ENCODE measurements at places on chromosomes 2 and 18. TPM values are rescaled to one million over a fixed set of nuclear protein-coding genes. Genes with fewer than 3 reads are reported as not detected.

DNA sequence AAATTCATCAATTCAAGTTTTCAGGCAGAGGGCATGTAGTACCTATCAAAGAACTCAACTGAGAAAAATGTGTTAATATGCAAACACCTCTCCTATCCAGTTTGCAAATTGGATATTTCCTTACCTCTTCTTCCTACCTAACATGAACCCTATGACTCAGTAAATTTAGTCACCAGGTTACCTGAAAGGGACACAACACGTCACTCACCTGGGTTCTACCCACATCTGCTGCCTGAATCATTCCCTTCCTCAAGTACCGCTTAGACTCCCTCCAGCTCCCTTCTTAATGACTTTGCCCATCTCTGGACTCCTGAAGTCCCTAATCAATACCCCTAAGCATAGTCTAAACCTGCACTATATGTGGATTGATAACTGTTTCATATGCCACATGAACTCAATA, 10.4 kb downstream of the ANKRD44 start:
- peak overlapping the region; percentile 100 for H3K27ac ChIP-seq
- peaks cover 90% of the 10 kb centered on the region for H3K4me1 ChIP-seq
- peaks cover 53% of the 10 kb centered on the region for H3K36me3 ChIP-seq
- DNase-seq: no peak
- no peaks in the 10 kb centered on the region for H3K27me3 ChIP-seq

GRCh38 chr2:23615216-23616020, 230.4 kb downstream of the KLHL29 start:
- peak; percentile 48 for DNase-seq
- peaks cover 13% of the 10 kb centered on the region for H3K27me3 ChIP-seq
- H3K36me3 ChIP-seq: peaks cover 9% of the 10 kb centered on the region

- no peaks in the 10 kb centered on the region for H3K36me3 ChIP-seq
- no peak overlapping the region for H3K27ac ChIP-seq
- H3K27me3 ChIP-seq: no peaks in the 10 kb centered on the region
- H3K4me1 ChIP-seq: no peaks in the 10 kb centered on the region
These were observed 126.4 kb upstream of the EPAS1 start for GRCh38 chr2:46170611-46171350.

GRCh38 chr2:239036819-239037558, 189.1 kb downstream of the TWIST2 start:
- H3K36me3 ChIP-seq: no peaks in the 10 kb centered on the region
- no peak overlapping the region for H3K27ac ChIP-seq
- peaks cover 9% of the 10 kb centered on the region for H3K27me3 ChIP-seq
- no peaks in the 10 kb centered on the region for H3K4me1 ChIP-seq
- H3K4me3 ChIP-seq: no peak overlapping the region
- peak; percentile 42 for DNase-seq

- peaks cover 33% of the 10 kb centered on the region for H3K4me1 ChIP-seq
- no peak for DNase-seq
- H3K27me3 ChIP-seq: no peaks in the 10 kb centered on the region
- H3K27ac ChIP-seq: no peak overlapping the region
These were observed 14.8 kb downstream of the STRN start for GRCh38 chr2:36951574-36951973.

DNA sequence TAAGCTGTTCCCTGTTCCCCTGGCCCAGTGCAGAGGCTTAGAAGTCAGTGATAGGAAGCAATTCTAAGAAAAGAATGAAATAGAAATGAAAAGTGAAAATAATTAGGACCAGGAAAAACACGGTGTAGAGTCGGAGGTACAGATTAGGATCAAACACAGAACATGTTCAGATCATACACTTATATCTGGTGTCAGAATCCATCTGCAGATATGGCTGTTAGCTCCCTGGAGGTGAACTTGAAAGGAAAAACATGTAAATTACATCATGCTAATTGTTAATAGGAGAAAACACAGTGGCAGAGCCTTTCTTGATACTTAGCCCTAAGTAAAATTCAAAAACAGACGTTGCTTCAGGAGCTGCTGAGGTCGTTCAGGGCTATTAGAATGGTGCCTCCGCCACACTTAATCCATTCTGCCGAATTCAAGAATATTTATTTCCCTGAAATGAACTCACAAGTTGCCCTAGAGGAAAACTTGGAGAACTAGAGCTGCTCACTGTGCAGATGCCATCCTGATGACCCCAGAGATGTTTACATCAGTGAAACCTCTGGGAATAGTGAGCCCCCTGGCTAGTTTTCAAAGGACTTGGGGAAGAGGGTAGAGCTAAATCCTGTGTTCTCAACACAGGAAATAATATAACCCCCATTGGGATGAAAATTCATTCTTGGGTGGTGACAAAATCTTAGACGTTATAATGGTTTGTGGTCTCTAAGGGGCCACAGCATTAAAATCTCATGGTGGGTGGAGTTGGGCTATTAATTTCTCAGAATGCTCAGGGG, 27.5 kb downstream of the LPIN1 start:
- no peaks in the 10 kb centered on the region for H3K27me3 ChIP-seq
- H3K36me3 ChIP-seq: peaks cover 12% of the 10 kb centered on the region
- H3K4me3 ChIP-seq: peak overlapping the region; percentile 23
- peak overlapping the region; percentile 94 for H3K27ac ChIP-seq

DNA sequence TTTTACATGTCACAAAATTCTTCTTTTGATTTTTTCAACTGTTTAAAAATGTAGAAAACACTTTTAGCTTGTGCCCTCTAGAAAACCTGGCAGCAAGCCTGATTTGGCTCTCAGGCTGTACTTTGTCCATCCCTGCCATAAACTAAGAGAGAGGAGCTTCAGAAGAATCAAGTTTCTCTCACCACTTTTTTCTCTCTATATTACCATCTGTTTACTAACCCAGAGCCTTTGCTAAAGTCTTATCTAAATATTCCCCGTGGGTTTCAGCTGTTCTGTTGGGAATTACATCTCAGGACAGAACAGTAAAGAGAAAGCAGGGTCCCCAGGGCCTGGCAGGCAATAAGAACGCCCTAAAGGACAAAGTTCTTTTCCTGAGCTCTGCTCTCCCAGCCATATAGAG, 409.1 kb upstream of the CRIM1 start:
- H3K27me3 ChIP-seq: peaks cover 9% of the 10 kb centered on the region
- no peaks in the 10 kb centered on the region for H3K4me1 ChIP-seq
- no peak overlapping the region for H3K27ac ChIP-seq
- H3K4me3 ChIP-seq: no peak overlapping the region
- no peak for DNase-seq
- H3K36me3 ChIP-seq: no peaks in the 10 kb centered on the region

- no peaks in the 10 kb centered on the region for H3K27me3 ChIP-seq
These were observed 99.1 kb upstream of the ZNF397 start for GRCh38 chr18:35141567-35142274.

GRCh38 chr2:59885541-59885940, 667.9 kb downstream of the BCL11A start:
- no peak overlapping the region for H3K27ac ChIP-seq
- H3K4me3 ChIP-seq: no peak overlapping the region

DNA sequence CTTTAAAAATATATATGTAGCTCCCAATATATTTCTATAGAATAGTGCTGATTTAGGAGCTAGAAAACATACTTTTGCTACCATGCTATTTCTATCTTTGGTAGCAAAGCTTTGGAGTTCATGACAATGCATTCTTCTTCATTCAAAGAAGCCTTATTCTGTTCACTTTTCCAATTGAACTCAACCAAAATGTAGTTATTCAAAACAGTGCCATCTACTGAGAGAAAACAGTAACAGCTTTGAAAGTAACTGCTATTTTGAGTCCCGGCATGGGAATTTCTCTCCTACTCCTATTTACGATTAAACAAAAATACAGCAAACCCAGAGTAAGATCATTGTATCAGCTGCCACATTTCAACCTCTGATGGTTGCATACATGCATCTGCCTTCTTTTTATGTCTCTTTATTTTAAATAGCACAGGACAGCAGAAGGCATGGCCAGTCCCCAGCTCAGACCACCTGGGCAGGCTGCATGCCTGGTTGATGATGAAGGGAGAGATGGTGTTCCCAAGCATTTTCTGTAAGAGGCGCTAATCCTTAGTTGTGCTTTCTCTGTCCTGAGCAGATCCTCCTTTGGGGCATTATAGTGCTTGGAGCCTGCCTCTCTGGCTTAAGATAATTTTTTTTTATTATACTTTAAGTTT, 69.7 kb upstream of the SULT1C3 start:
- DNase-seq: no peak
- H3K4me3 ChIP-seq: no peak overlapping the region
- peaks cover 7% of the 10 kb centered on the region for H3K27me3 ChIP-seq
- no peaks in the 10 kb centered on the region for H3K36me3 ChIP-seq
- H3K27ac ChIP-seq: no peak overlapping the region
- H3K4me1 ChIP-seq: no peaks in the 10 kb centered on the region

DNA sequence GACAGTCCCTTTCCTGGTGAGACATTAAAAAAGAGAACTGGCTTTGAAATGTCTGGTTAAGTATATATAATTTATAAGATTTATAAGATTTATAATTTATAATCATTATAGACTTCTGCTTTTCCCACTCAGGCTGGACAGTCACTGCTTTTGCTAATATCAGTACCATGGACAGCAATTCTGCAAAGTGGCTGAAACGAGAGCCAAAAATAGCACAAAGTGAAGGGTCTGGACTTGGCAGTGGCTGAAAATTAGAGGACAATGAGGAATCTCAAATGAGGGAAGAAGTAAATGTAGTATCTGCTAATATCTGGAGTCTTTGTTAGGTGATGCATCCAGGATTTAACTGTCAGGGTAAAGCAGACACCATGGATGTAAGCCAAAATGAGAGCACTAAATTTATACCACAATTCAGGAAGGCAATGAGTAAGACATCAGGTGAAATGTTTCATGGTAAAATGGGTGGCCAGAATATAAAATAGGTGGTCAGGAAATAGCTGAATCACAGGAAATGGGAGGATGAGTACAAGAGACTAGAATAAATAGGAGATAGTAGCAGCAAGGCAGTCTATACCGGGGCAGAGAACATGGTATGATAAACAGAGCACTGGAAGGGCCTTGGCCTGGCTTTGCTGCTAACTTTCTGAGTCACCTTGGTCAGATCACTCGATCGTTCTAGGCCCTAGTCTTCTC, 39.6 kb upstream of the BOD1L2 start:
- H3K27ac ChIP-seq: no peak overlapping the region
- no peaks in the 10 kb centered on the region for H3K36me3 ChIP-seq
- no peak overlapping the region for H3K4me3 ChIP-seq
- DNase-seq: no peak
- H3K27me3 ChIP-seq: peaks cover 30% of the 10 kb centered on the region
- H3K4me1 ChIP-seq: no peaks in the 10 kb centered on the region

GRCh38 chr18:12328179-12328823, 20.3 kb downstream of the TUBB6 start:
- peaks cover 4% of the 10 kb centered on the region for H3K36me3 ChIP-seq
- no peak for DNase-seq

GRCh38 chr2:207165121-207166038, at the start of gene KLF7:
Gene KLF7, minus strand, starts transcription at chr2:207165948. Its CDS starts 380 bp downstream, at chr2:207165568.
- H3K4me1 ChIP-seq: peaks cover 40% of the 10 kb centered on the region
- H3K27me3 ChIP-seq: peaks cover 5% of the 10 kb centered on the region
- no peak for DNase-seq

- DNase-seq: no peak
- no peak overlapping the region for H3K4me3 ChIP-seq
- no peaks in the 10 kb centered on the region for H3K36me3 ChIP-seq
- H3K27me3 ChIP-seq: peaks cover 14% of the 10 kb centered on the region
- no peak overlapping the region for H3K27ac ChIP-seq
These were observed 43.8 kb downstream of the MPHOSPH10 start for GRCh38 chr2:71174207-71174606.

GRCh38 chr2:119718501-119719260, 39.7 kb downstream of the TMEM177 start:
- no peaks in the 10 kb centered on the region for H3K36me3 ChIP-seq
- H3K4me1 ChIP-seq: peaks cover 8% of the 10 kb centered on the region
- peaks cover 10% of the 10 kb centered on the region for H3K27me3 ChIP-seq

DNA sequence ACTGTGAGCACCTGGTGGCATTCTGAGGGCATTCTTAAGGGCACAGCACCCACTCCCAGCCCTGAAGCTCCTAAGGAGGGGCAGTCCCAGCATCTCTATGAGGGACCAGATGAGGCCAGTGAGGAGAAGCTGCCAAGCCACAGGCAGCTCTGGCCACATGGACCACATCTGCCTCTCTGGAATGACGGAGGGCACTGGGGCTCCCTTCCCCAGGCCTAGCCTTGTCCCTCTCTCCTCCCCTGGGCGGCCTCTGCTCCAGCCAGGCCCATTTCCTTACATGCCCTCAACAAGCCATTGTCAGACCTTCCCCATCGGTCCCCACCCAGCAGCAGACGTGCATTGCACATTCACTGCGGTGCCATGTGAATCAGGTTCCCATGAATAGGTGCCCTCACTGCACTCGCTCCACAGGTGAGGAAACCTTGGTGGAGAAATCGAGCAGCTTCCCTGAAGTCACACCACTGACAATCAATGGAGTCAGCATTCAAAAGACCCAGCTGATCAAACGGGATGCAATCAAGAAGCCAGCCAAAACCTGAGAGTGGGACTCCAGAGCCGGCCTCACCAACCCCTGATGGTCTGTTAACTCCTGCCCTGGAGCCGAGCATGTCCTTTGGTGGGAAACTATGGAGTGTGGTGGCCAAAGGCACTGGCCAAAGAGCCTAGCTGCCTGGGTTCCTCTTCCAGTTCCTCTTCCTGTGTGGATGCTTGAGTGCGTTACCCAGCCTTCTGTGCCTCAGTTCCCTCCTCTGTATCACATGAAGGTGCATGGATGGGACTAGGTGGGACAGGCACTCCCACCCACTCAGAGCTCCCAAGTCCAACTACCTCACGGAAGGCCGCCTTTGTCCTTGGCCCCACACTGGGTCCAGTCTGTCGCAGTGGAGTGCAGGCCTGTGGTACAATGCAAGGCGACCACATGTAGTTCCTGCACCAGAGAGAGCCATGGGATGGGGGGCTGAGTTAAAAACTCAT, 147.3 kb downstream of the ZFP36L2 start:
- no peak for DNase-seq
- H3K27me3 ChIP-seq: no peaks in the 10 kb centered on the region
- no peak overlapping the region for H3K4me3 ChIP-seq
- H3K36me3 ChIP-seq: no peaks in the 10 kb centered on the region
- H3K4me1 ChIP-seq: peaks cover 7% of the 10 kb centered on the region

GRCh38 chr2:239727182-239727775, 297.9 kb downstream of the NDUFA10 start:
- H3K36me3 ChIP-seq: no peaks in the 10 kb centered on the region
- H3K27me3 ChIP-seq: no peaks in the 10 kb centered on the region
- H3K4me3 ChIP-seq: no peak overlapping the region
- no peak for DNase-seq
- H3K4me1 ChIP-seq: peaks cover 3% of the 10 kb centered on the region

- H3K36me3 ChIP-seq: peaks cover 26% of the 10 kb centered on the region
- H3K27ac ChIP-seq: peak overlapping the region; percentile 88
- H3K4me3 ChIP-seq: no peak overlapping the region
- DNase-seq: no peak
These were observed 59.4 kb downstream of the DGKD start for GRCh38 chr2:233413559-233414272.

The CAPN14 gene
- total RNA-seq: 0.43 TPM

The POTEI gene
- total RNA-seq: not detected

The DOK6 gene
- not detected for total RNA-seq

The RRM2 gene
- total RNA-seq: 375 TPM

The SALL3 gene
- total RNA-seq: not detected

The ERMN gene
- 8.8 TPM for total RNA-seq

The CHRNG gene
- total RNA-seq: not detected

The GCG gene
- total RNA-seq: not detected
